ENCODE measurements at places on chromosomes 3 and 15.
A peak's percentile ranks its signal among the peaks of the same experiment; 100 is the strongest.

- no peak for DNase-seq
These were observed 8.8 kb downstream of the SLC12A8 start for GRCh38 chr3:125203731-125204130.

- no peak for DNase-seq
These were observed 40.4 kb downstream of the GPD1L start for GRCh38 chr3:32146746-32147211.

GRCh38 chr3:103960819-103961218 lies 1405.9 kb upstream of the ALCAM start:
- no peak for DNase-seq

GRCh38 chr3:118955914-118956556 lies 78.6 kb downstream of the IGSF11 start:
- no peak for DNase-seq

GRCh38 chr3:64954995-64955636 lies 267.3 kb upstream of the ADAMTS9 start:
- DNase-seq: no peak

GRCh38 chr15:99711625-99712024 lies 21.6 kb downstream of the LYSMD4 start:
- DNase-seq: no peak

- DNase-seq: no peak
These were observed 25.9 kb downstream of the SCN5A start for GRCh38 chr3:38623539-38623938.

DNA sequence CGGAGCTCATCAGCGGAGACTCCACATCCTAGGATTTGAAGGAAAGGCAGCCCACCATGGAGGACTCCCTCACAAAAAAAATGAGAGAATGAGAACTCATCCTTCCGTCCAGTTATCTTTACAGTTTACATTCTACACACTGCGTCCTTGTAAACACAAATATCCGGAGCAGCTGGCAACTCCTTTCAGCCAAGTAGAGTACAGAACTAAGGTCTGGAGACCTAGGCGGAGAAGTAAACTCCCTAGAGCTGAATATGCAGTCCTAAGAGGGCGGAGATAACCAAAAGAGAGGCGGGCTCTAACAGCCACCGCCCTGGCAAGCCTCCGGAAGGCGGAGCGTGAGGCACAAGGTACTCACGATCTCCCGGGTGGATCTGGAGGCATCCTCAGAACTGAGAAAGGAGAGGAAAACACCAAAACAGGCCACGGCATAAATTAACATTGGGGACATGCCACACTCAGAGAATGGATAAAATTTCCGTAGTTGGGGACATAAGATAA lies 924 bp upstream of the SIN3A start:
- peak; percentile 89 for DNase-seq

- peak; percentile 78 for DNase-seq
These were observed 98.2 kb downstream of the TMEM108 start for GRCh38 chr3:133136114-133137041.

DNA sequence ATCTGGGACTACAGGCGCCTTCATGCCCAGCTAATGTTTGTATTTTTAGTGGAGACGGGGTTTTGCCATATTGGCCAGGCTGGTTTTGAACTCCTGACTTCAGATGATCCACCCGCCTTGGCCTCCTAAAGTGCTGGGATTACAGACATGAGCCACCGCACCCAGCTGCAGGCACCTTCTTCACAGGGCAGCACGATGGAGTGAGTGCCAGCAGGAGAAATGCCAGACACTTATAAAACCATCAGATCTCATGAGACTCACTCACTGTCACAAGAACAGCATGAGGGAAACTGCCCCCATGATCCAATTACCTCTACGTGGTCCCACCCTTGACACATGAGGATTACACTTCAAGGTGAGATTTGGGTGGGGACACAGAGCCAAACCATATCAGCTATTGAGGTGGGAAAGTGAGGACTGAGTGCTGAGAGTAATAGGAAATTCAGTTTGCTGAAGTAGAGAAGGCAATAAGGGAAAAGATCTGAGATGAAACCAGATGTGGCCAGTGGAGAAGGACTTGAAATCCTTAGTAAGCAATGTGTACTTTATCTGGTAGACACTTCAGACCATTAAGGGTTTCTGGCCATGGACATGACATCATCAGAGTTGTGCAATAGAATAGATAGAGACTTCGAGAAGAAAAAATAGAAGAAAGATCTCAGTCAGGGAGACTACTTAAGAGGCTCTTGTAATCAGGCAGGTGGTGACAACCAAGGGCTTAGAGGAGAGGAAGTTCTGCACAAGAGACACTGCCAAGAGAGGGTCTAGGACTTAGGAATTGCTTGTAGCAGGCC lies 18.1 kb upstream of the ATP13A5 start:
- no peak for DNase-seq

DNA sequence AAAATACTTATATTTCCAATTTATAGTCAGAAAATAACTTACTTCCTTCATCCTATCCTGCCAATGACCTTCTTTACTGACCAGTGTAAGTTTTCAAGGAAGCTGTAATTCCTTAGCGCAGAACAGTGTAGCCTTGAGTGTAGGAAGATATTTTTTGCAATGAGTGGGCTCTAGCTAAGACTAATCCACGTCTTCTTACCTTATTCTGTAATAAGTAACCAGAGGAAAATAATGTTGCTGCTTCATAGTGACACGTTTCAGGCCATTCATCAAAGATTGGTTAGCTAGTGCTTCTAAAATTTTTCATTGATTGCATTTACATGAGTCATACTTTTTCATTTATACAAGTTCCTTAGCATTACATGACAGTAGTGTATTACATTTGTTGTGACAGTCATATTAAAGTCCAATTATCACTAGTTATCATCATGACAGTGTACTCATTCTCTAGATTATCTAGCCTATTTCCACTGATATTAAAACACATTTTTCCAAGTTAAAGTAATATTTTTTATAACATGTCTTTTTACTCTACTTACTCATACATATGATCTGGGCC lies 403.8 kb upstream of the EPHA3 start:
- DNase-seq: no peak

DNA sequence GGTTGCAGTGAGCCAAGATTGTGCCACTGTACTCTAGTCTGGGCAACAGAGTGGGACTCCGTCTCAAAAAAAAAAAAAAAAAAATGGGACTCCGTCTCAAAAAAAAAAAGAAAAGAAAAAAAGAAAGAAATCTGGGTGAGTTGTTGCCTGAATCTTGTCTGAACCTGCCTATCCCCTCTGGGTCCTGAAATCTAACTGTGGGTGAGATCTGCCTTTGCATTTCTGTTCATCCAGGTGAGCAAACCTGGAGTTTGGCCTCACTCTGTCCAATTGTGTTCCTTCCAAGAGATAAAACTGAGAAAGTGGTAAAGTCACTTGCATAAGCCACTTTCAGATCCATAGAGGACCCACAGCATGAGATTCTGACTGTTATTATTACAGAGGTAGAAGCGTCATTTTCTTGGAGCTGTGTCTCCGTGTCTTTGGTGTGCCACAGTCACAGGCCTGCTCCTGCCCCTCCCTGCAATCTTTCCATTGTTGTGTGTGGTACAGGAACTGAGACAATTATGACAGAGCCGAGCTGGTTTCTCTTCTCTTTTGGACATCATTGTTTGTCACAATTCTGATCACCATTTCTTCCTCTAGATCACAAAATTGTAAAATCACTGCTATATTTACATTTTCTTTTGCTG lies 235.9 kb downstream of the LPP start:
- DNase-seq: peak; percentile 46

DNA sequence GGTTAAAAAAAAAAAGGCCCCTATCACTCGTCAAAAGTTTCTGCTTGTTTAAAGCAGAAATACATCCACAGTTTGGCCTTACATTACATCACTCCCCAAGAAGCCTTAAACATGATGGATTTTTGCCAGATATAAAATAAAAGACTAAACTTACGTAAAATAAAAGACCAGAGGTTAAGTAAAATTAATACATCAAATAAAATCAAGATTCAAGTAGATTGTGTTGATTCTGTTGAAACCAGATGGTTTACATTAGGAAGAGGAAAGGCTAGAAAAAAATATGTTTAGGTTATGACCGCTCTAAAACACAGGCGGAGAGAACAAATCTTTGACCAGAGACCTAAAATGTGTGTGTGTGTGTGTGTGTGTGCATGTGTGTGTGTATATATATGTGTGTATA lies 104.1 kb downstream of the DUT start:
- no peak for DNase-seq

DNA sequence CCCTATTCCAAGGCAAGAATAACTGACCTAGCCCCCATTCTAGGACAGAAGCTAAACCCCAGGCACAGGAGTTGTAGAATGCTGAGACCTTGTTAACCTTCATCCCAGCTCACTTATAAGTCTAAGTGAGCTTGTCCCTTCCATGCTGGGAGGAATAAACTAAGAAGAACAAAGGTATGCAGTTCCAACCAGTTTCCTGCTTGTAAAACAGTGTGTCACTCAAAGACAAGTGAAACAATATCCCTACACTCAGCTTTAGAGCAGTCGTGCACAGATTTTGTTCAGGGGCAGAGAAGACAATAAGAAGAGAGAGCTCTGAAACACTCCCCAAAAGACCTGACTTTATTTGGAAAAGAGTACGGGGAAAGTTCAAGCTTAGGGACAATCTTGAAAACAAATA lies 292.1 kb downstream of the CGGBP1 start:
- DNase-seq: no peak

- DNase-seq: no peak
These were observed 24.8 kb downstream of the LNP1 start for GRCh38 chr3:100426067-100426682.

- DNase-seq: no peak
These were observed 159.2 kb upstream of the SLCO3A1 start for GRCh38 chr15:91694131-91694830.

DNA sequence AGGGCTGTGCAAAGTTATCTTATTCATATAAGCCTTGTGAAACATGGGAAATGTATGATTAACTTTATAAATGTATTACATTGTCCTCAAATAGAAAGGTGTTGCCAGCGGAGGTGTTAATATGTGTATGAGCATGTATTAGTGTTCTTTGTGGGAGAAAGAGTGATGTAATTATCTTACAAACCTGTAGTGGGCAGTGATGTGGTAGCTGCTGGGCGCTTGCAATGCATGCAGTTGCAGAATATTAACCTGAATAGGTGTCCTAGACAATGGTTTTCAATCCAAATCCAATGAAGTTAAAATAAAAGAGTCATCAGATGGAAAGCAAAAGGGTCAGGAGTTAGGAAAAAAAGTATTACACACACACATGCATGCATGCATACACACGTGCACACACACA lies 881.3 kb upstream of the CADM2 start:
- no peak for DNase-seq

- DNase-seq: peak; percentile 90
These were observed 57.6 kb upstream of the BCL6 start for GRCh38 chr3:187802928-187803259.

DNA sequence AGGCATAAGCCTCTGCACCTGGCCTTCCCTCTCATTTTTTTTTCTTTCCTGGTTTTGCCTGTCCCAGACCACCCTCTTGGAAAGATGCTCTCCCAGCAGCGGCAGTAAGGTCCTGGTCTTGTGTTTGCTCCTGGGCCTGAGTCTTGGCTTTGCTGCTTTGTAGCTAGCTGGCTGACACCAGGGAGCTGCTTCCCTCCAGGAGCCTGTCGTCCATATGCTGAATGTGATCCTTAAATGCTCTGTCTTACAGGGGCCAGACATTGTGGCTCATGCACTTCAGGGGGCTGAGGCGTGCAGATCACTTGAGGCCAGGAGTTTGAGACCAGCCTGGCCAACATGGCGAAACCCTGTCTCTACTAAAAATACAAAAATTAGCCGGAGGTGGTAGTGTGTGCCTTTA lies 17.2 kb downstream of the FLNB start:
- no peak for DNase-seq

GRCh38 chr3:182294256-182294655 lies 499.0 kb upstream of the ATP11B start:
- no peak for DNase-seq

DNA sequence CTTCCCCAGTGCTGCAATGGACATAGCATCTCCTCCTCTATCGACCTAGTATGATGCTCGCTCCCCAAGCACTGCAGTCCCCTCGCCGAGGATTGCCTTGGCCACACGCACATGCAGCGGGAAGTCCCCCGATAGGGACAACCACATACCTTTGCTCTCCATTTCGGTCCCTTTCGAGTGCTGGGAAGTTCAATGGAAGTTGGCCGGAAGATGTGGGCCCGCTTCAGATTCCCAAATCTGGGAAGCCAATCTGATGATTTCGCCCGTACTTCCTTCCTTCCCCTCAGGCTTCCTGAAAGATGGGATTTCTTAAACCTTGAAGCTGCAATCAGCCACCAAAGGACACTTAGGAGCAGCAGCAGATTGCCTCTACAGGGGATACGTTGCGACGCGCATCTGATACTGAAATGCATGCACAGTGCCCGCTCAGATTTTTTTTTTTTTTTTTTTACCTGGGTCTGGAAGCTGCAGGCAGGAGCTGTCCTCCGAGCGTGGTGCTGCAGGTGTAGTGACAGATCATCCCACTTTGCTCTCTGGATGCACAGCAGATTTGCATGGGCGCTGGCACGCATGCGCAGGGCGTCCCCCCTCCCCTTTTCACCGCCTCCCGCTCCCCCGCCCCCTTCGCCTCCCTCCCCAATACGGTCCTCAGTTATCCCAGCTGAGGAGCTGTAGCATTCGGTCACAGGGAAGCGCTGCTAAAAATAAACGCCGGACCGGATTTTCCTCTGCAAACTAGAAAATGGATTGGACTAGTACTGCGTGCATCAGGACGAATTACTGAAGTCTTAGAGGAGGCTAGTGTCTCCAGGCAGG lies at the start of gene FGF12:
Gene FGF12, minus strand, starts transcription at position 510 of the 816 bp plus-strand sequence.
- DNase-seq: peak; percentile 8

DNA sequence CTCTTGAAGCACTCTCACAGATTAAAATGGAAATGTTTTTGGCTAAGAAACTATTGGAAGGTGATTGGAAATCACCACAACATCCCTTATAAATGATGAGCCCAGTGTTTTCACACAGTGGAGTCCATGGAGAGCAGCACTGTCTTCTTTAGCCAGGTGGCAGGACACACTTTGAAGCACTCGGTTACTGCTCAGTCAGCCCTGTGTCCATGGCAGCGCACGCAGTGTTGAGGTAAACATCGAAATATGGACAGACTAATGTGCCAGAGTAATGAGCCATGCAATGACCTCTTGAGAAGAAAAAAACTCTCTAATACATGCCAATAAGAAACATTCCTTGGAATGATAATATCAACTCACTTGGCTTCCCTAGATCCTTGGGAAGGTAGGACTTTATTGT lies 66.6 kb downstream of the TGFBR2 start:
- no peak for DNase-seq

DNA sequence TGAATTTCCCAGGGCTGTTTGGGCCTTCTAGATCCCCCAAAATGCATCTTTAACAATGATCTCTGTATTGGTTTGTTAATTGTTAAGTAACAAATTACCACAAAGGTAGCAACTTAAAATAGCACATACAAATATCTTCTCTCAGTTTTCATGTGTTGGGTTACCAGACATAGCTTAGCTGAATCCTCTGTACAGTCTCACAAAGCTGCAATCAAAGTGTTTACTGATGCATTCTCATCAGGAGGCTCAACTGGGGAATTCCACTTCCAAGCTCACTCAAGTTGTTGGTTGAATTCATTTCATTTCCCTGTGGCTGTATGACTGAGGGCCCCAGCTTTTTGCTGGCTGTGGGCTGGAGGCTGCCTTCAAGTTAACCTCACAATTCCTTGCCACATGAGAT lies 297.6 kb downstream of the RPLP1 start:
- peak; percentile 37 for DNase-seq

- no peak for DNase-seq
These were observed 11.7 kb upstream of the CCK start for GRCh38 chr3:42277676-42278075.

GRCh38 chr3:194095464-194095863 lies 40.5 kb upstream of the HES1 start:
- DNase-seq: no peak

Measured in GM12865 (cell line).